ENCODE measurements at places on chromosomes 12 and 14.
A peak's percentile ranks its signal among the peaks of the same experiment; 100 is the strongest.

DNA sequence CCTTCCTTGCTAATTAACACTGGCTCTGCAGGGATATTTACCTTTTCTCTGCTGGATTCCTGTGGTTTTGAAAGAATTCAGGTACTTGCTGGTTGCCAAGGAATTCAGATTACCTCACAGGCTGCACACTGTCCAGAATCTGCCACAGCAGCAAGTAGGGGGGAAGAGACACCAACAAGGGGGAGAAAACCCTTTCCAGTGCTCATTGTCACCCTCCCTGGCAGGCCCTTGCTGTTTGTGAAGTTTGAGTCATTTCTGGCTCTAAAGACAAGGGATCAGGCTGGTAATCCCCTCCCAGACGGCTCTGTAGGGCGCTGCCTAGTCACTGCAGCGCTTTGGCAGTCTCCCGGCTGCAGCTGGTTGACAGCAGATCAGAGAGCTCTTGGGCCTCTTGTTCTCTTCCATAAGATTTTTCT lies 50.8 kb downstream of the TTLL5 start:
- DNase-seq, result no peak

DNA sequence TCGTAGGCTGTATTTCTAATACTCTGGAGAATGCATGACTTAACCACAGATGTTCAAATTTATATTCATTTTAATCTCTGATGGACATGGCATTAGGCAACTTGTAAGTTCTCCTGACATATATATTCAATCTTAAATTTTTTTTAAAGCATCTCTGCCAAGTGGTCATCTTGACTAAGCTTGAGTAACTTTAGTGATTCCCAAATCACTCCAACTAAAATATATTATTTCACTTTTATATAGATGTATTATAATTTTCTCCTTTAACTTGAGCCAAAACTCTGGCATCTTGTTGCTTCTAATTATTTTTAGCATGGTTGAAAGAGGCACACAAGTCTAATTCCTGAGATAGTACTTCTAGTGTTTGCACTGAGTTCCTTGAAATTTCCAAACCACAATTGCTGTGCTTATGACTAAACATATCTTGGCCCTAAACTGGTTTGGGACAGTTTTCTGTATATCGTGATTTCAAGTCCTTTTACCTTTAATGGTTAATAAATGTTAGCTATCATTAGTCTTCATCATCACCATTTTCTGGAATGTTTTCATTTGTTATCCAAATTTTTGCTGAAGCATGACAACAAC lies 8.4 kb downstream of the LRFN5 start:
- DNase-seq, result no peak

DNA sequence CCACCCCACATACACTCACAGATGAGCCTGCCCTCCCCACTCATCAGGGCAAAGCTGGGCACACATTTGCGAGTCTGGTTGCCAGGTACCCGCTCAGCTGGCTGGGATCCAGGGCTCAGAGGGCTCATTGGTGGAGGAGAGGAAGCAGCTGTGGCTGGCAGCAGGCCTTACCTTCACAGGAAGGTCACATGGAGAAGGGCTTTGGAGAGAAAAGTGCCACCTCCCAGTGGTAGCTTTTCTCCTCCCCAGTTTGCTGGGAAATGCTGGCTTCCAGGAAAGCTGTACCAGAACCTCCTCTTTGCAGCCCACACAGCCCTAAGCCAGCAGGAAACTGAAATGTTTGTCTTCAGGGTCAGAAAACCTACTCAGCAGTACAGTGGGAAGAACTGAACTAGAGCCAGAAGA lies 55.6 kb downstream of the LGMN start:
- peak; percentile 16 for DNase-seq

DNA sequence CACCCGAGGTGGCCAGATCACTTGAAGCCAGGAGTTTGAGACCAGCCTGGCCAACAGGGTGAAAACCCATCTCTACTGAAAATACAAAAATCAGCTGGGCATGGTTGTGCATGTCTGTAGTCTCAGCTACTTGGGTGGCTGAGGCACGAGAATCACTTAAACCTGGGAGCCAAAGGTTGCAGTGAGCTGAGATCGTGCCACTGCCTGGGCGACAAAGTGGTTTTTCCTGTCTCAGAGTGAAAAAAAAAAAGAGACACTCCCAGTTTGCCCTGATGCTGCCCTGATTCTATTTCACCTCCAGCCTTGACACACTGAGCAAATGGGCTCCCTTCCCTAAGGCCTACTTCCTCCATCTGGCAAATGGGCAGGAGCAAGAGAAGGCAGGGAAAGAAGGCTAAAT lies 28.5 kb upstream of the PLEK2 start:
- no peak for DNase-seq
